ENCODE measurements at places on chromosomes 16 and 17. TPM values are rescaled to one million over a fixed set of nuclear protein-coding genes. Genes with fewer than 3 reads are reported as not detected.

The ACAP1 gene
- 14.4 TPM for total RNA-seq

The RTN4RL1 gene
- total RNA-seq = 0.77 TPM

The ATF7IP2 gene
- 6.6 TPM for total RNA-seq

The FSCN2 gene
- total RNA-seq = 8.0 TPM

The HS3ST3A1 gene
- 7.6 TPM for total RNA-seq

The ATXN1L gene
- total RNA-seq = 31.9 TPM

The KIF19 gene
- not detected for total RNA-seq

The PPL gene
- total RNA-seq = 5.8 TPM

The MEIOC gene
- 0.55 TPM for total RNA-seq

The HOXB1 gene
- not detected for total RNA-seq

The CACNG4 gene
- 1.3 TPM for total RNA-seq

The IGF2BP1 gene
- 241 TPM for total RNA-seq

The SLC25A11 gene
- 43.0 TPM for total RNA-seq

The CFAP52 gene
- total RNA-seq = not detected

The TP53TG3 gene
- total RNA-seq = not detected

The NXPH3 gene
- total RNA-seq = 0.43 TPM

The NOS2 gene
- 0.07 TPM for total RNA-seq

The OTOP3 gene
- total RNA-seq = not detected

The CCL18 gene
- not detected for total RNA-seq

The PIMREG gene
- total RNA-seq = 1.1 TPM

The PGS1 gene
- total RNA-seq = 32.0 TPM

The SLC38A8 gene
- not detected for total RNA-seq

The TEPSIN gene
- total RNA-seq = 26.4 TPM

The TAX1BP3 gene
- total RNA-seq = 194 TPM

The ABCA9 gene
- 0.16 TPM for total RNA-seq

The IL34 gene
- 0.38 TPM for total RNA-seq

The MYH2 gene
- 0.02 TPM for total RNA-seq

The KRTAP1-1 gene
- not detected for total RNA-seq

The CTRL gene
- 1.2 TPM for total RNA-seq

The RHBDF1 gene
- 55.5 TPM for total RNA-seq

The BAIAP3 gene
- total RNA-seq = 2.6 TPM

The ACSM5 gene
- total RNA-seq = not detected

The MFSD6L gene
- total RNA-seq = 0.12 TPM

The QRICH2 gene
- total RNA-seq = 3.8 TPM

The TBC1D3G gene
- not detected for total RNA-seq

The KRT14 gene
- total RNA-seq = 2.2 TPM

The STX1B gene
- total RNA-seq = 10.7 TPM

The NUFIP2 gene
- 79.8 TPM for total RNA-seq

The SEPTIN12 gene
- total RNA-seq = 4.4 TPM

The CHST4 gene
- total RNA-seq = not detected

The TERB1 gene
- total RNA-seq = 0.16 TPM

The TMEM256 gene
- total RNA-seq = 52.9 TPM

The KRT40 gene
- not detected for total RNA-seq

The TPPP3 gene
- 0.75 TPM for total RNA-seq

The IRF8 gene
- 0.41 TPM for total RNA-seq

The SUMO2 gene
- total RNA-seq = 449 TPM

The AGRP gene
- not detected for total RNA-seq

The MEOX1 gene
- total RNA-seq = not detected

The SLC5A2 gene
- total RNA-seq = not detected

The ABCC3 gene
- total RNA-seq = 0.41 TPM

The TMEM231 gene
- total RNA-seq = 10.7 TPM

The CRHR1 gene
- total RNA-seq = 0.38 TPM

Measured in astrocyte (in vitro differentiated cells and primary cell).